ENCODE measurements at places on chromosomes 7 and 10.

- DNase-seq, result no peak
Observed at GRCh38 chr7:23715099-23715498, 5.1 kb downstream of the STK31 start.

DNA sequence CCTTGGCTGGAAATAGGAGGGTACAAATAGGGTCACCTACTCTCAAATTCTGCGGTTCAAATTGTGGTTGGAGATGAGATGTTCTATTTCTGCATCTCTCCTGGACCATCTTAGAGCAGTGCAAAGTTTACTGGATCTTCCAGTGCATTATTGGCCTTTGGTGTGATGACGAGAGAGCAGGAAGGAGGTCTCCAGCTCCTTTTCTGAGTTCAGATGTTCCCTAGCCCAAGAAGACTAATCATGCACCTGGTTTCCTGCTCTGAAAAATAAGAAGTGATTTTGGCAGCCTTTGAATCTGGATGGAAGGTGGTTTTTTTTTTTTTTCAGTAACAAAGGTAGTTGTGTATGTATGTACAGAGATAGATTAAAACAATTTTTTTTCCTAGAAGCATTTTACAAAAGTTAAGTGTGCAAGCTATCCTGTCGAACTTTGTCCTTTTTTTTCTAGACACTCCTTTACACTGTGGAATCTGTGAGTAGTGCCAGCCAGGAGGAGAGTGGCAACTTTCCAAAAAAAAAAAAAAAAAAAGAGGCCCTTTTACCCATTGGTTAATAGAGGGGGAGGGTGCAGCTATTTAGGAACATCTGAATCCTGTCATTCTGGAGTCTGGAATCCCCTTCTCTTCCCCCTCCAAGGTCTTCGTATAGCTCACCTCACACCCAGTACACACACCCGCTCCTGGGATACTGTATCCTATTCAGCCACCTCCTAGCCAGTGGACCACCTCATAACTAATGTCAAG, 26.3 kb downstream of the PAPSS2 start:
- DNase-seq, result no peak

GRCh38 chr10:35451151-35452016, 115.1 kb downstream of the CCNY start:
- no peak for DNase-seq

GRCh38 chr7:121576148-121576917, 180.2 kb upstream of the FAM3C start:
- DNase-seq, result no peak

- no peak for DNase-seq
Observed at GRCh38 chr7:36151921-36152755, 916 bp upstream of the EEPD1 start.

- peak; percentile 92 for DNase-seq
Observed at GRCh38 chr10:14583252-14583651, 191.4 kb downstream of the FAM107B start.

DNA sequence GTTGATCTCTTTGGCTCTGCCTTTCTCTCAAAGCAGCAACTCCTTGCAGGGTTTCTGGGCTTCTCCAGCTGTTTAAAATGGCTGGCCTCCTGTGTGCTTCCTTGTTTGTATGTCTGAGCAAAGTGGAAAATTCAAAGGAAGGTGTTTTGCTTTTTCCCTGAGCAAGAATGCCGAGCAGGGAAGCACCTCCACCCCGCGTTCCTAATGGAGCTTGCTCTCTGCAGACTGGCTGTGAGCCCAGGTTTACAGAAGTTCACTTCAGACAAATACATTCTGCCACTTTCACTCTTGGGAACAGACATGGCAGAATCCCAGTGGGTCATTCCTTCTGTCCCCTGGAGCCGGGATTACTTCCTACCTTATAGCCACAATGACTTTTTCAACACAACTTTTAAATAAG, 181.8 kb upstream of the AGK start:
- DNase-seq, result no peak

GRCh38 chr7:102421706-102422240, 11.6 kb upstream of the ORAI2 start:
- DNase-seq, result no peak

All from activated naive CD4-positive, alpha-beta T cell treated with anti-CD3 and anti-CD28 coated beads, Interleukin-2, amount 10 ng/mL, durations not matched to agents 7 days and 5 days (primary cell).